Spinal cord (tissue), 10 donors: ENCODE measurements at places on chromosomes 11 and 22. TPM values are rescaled to one million over a fixed set of nuclear protein-coding genes. Genes with fewer than 3 reads are reported as not detected.
A peak's percentile ranks its signal among the peaks of the same experiment; 100 is the strongest.

DNA sequence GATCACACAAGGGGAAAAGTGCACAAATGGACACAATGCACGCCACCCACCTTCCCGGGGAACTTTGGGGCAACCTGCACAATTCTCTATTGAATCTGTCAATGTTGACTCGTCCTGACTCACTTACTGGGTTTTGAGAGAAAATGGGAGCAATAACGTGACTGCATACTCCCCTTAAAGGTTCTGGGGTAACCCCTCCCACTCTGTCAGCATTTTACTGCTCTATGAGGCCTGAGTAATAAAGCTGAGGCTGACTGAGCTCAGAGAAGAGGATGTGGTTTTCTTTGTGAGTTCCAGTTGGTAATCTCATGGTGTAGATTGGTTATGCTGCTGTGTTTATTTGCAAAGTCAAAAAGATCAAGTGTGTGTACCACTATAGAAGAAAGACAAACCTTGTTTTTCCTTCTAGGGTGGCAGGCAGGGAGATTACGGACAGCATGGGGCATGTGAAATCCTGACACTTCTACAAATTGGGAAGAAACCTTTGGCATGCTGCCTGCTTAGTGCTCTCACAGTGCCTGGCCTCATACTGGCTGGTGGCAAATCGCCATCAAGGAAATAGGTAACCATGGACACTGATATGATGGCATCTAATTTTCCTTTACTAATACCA lies 16.1 kb upstream of the APOA1 start:
- no peak for DNase-seq
- H3K36me3 ChIP-seq = peaks cover 36% of the 10 kb centered on the region
- H3K4me1 ChIP-seq = peaks cover 4% of the 10 kb centered on the region
- H3K27me3 ChIP-seq = no peaks in the 10 kb centered on the region

- no peak for DNase-seq
- H3K27ac ChIP-seq = no peak overlapping the region
- H3K4me1 ChIP-seq = peaks cover 3% of the 10 kb centered on the region
These were observed 18.8 kb downstream of the CSNK1E start for GRCh38 chr22:38298312-38299005.

The CASP12 gene
- 1.7 TPM for total RNA-seq

The CABP4 gene
- total RNA-seq = 0.30 TPM

- H3K27me3 ChIP-seq = no peaks in the 10 kb centered on the region
- H3K36me3 ChIP-seq = no peaks in the 10 kb centered on the region
- H3K27ac ChIP-seq = no peak overlapping the region
- peaks cover 3% of the 10 kb centered on the region for H3K4me1 ChIP-seq
- H3K4me3 ChIP-seq = no peak overlapping the region
These were observed 557.2 kb downstream of the BUD13 start for GRCh38 chr11:116215471-116216113.

DNA sequence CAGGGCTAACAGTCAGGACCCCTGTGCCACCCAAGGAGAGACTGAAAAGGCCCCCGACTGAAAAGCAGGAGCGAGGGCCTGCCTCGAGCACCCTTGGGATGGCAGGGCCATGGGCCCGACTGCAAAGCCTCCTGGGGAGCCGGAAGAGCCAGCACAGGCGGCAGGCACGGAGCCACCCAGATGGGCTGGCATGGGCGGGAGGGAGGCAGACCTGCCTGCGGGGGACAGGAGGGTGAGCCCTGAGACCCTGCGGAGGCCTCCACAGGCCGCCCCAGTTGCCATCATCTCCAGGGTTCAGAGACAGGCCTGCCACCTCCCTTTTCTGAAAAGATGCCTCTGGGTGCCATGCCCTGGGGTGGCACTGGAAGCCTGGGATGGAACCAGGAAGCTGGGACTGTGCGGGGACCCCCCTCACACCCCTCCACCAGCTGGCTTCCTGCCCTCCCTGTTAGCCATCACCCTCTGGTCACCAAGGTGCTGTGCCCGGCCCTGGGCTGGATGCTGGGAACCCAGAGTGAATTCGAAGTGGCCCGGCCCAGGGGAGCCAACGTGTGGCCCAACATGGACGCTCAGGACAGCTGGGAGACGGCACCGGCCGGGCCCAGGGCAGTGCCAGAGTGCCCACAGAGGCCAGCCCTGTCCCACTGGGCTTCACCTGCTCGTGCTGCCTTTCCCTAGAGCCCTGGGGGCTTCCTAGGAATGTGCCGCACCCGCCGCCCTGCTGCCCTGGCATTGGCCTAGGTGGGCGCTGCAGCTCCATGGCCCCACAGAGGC lies 13.8 kb downstream of the TSPAN32 start:
- H3K27ac ChIP-seq = peak overlapping the region; percentile 94
- peaks cover 19% of the 10 kb centered on the region for H3K36me3 ChIP-seq
- DNase-seq = no peak
- no peaks in the 10 kb centered on the region for H3K27me3 ChIP-seq
- peaks cover 54% of the 10 kb centered on the region for H3K4me1 ChIP-seq

GRCh38 chr11:58730507-58731089 lies 1.1 kb downstream of the GLYAT start:
- H3K27me3 ChIP-seq = no peaks in the 10 kb centered on the region
- H3K36me3 ChIP-seq = no peaks in the 10 kb centered on the region
- H3K4me1 ChIP-seq = no peaks in the 10 kb centered on the region
- no peak overlapping the region for H3K4me3 ChIP-seq

- no peaks in the 10 kb centered on the region for H3K27me3 ChIP-seq
- peaks cover 73% of the 10 kb centered on the region for H3K4me1 ChIP-seq
- peaks cover 68% of the 10 kb centered on the region for H3K36me3 ChIP-seq
- H3K4me3 ChIP-seq = no peak overlapping the region
These were observed 1184.5 kb downstream of the BRD1 start for GRCh38 chr22:48643066-48643731.
